ENCODE measurements at places on chromosomes 7 and 10.

DNA sequence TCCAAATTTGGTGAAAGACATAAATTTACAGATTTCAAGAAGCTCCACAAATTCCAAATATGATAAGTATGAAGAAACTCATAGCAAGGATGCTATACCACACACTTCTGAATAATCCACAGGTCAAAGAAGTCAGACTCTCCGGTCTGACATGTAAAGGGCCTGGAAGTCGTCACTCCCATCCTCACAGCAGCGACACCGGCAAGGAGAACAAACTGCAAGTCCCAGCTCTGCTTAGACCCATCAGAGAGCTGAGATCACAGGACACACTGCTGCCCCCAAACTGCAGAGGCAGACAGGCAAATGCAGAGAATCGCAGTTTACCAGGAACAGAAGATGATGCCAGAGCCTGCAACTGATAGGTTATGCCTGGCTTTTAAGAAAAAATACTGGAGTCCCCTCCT is 62.0 kb downstream of the AMZ1 start:
- no peak for DNase-seq

DNA sequence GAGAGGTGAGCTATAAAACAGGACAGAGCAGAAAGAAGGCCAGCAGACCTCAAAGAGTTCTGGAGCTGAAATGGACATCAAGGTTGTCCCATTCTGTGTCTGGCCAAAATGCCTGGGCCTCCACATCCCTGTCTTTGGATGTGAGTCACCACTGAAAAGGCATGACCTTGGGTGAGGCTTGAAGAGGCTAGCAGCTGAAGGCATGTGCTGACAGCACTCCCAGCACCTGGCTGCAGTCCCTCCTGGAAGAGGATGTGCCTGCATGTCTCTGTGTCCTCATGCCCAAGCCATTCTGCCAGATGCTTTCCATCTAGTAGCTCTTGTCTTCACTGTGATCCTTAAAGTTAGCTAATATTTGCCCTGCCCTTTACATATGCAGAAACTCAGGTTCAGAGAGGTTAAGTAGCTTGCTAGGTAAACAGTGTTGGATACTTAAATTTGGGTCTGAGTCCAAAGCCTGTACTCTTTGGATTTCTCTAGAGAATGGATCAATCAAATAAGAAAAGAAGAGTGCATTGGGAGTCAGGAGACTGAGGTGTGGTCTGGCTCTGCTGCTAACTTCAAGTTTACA is 35.8 kb downstream of the HECW1 start:
- no peak for DNase-seq

GRCh38 chr10:93604146-93604545 is 3.1 kb upstream of the RBP4 start:
- DNase-seq, result no peak

GRCh38 chr10:92242910-92243671 is 47.8 kb downstream of the CPEB3 start:
- DNase-seq, result no peak

- DNase-seq, result no peak
These were observed 1.5 kb downstream of the PAX2 start for GRCh38 chr10:100746784-100747455.

GRCh38 chr7:85471740-85472139 is 284.9 kb upstream of the SEMA3D start:
- DNase-seq, result no peak

GRCh38 chr10:31270954-31271353 is 48.1 kb upstream of the ZEB1 start:
- no peak for DNase-seq

GRCh38 chr7:155283565-155284194 is 14.0 kb upstream of the INSIG1 start:
- no peak for DNase-seq

DNA sequence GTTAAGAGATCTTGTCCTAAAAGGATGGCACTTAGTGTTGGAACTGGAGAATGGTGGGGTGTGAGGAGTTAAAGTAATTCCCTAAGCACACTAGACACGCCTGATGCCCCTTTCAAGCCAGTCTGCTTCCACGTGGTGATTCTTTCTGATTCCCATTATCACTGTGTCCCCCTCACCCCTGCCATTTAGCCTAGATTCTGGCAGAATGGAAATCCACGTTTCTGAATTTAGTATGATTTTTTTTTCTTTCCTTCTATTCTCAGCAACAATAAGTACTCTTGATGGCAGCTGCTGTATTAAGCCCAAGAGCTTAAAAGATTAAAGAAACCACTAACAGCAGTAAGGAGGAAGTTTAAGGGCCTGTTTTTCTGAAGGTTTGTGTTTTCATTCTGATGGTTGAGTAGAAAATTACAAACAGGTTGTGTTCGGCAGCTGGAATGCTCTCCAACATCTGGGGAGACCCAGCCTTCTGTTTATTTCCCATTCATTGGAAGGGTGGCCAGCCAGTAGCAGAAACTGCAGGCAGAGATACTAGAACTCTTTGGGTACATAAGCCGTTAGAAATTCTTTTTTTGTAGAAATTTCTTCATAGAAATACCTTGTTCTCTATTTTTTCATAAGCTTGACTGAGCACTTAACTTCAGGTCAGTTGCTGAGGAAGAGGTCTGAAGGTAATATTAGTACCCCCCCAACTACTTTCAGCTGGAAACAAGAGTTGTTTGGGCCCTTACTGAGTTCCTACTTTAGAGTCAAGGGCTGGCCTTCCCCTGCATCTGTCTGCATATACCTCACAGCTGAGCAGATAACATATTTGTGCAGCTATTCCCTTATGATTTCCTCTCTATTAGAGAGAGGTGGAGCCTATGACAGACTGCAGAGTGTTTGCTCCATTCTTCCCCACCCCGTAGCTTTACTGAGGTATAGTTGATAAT is 355.1 kb downstream of the AUTS2 start:
- no peak for DNase-seq

GRCh38 chr7:6631605-6632004 is 5.5 kb upstream of the ZNF316 start:
- no peak for DNase-seq

GRCh38 chr10:91444211-91445182 is 34.4 kb downstream of the HECTD2 start:
- no peak for DNase-seq

DNA sequence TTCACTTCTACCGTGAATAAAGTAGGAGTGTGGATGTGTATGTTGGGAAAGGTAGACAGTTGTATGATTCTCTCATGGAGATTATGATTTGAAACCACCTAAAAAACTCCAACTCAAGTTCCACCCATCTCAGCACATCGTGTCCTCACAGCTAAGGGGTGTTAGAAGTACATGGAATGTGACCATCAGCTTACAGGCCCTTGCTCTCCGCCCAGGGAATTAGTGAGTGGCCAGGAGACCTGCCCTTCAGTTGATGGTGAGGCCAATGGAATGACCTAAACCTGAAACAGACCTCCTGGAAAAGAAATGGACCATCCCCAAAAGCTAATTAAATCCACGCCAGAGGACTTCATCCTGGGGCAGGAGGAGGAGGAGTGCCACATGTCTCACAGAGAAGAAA is 2.1 kb upstream of the WNT2 start:
- DNase-seq, result no peak

GRCh38 chr7:69599286-69599954 is 1.1 kb downstream of the AUTS2 start:
- DNase-seq, result no peak

DNA sequence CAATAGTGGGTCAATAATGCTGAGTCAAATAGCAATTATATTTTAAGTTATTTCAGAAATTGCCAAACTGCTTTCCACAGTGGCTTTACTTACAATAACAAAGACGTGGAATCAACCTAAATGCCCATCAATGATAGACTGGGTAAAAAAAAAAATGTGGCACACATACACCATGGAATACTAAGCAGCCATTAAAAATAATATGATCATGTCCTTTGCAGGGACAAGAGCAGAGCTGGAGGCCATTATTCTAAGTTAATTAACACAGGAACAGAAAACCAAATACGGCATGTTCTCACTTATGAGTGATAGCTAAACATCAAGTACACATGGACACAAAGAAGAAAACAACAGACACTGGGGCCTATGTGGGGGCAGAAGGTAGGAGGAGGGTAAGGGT is 15.0 kb upstream of the CYP3A4 start:
- no peak for DNase-seq

DNA sequence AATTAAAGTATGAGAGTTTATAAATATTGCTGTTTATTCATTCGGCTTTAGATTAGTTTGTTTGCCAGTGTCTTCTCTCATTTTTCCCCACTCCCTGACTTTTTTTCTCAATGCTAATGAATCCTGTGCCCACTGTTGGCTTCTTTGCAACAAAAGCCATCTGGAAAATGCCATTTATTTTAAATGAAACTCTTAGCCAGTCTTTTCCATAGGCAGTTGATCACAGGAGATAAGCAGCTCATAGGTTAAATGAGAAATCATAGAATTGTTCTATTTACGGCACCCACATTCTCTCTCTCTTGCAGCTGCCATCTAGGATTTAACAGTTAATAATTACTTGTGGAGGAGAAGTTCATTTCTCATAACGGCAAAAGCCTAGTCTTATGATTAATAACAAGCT is 249.3 kb upstream of the POM121L12 start:
- DNase-seq, result no peak

DNA sequence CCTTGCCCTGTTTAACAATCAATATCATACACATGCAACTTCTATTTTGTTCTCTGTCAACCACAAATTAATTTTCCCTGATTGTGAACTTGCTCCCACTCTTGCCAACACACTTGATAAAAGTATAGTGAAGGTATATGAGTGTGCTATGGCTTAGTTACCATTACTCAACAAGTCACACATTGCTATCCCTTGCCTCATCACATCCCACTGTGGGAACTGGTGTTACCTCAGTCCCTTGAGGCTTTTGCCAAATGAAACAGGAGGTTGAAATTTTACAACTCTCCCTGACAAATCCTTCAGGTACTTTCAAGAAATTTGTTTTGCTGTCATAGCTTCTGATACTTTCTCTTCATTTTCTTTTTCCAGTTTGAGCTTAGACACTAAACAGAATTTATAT is 472.5 kb upstream of the SEMA3D start:
- no peak for DNase-seq

GRCh38 chr7:137519947-137520346 is 176.4 kb upstream of the PTN start:
- DNase-seq, result no peak

DNA sequence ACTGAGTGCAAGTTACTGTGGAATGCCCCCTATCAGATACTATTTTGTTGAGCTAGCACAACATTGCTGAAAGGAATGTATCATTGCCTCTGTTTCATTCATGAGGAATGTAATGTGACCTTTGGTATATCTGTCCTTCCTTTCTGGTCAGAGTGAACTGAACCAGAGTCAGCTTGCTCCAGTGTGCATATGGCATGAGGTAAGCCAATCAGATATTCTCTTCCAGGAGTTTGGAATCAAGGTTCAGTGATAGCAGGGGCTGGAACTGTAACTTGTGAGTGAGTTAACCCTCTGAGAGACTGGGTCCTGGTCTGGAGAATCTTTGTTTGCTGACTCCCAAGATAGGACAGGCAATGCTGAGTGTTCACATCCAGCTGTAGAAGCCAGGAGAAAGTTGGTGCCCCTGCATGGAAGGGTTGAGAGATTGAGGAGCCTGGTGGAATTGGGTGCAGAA is 45.3 kb upstream of the OSBPL3 start:
- no peak for DNase-seq

GRCh38 chr10:80275756-80276155 is 13.7 kb downstream of the MAT1A start:
- DNase-seq, result no peak

DNA sequence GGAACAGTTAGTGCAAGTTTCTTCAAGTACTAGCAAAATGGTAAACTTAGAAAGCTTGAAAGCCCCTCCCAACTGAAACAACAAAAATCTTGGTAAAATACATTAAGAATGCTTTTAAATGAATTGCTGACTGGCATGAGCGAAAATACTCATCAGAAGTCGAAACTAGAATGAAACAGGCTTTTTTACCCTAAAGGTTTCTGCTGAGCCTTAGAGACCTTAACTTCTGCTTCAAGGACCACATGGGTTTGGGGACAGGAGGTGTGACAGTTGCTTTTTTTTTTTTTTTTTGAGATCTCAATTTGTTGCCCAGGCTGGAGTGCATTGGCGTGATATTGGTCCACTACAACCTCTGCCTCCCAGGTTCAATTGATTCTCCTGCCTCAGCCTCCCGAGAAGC is 100.3 kb downstream of the MTPAP start:
- DNase-seq, result no peak

- no peak for DNase-seq
These were observed 491.3 kb downstream of the RPS24 start for GRCh38 chr10:78524941-78525340.

- no peak for DNase-seq
These were observed 818 bp upstream of the SUPV3L1 start for GRCh38 chr10:69179089-69179742.

DNA sequence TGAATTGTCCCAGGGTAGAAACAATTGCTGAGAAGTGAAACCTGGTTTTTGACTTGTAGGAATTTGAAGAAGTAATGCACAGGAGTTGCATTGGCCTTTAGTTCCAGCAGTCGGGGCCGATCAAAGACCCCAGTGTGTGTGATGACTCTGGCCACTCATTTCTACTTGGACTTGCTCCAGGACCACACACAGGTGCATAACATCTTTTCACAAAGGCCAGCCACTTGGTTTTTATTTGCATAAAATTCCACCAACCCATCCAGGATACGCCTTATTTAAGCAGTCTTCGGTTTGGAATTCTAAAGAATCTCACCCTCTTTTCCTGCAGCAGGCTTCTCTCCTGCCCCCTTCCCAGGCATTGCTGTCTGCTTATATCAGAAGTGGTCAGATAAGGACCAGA is 162.0 kb upstream of the HABP2 start:
- DNase-seq, result no peak

DNA sequence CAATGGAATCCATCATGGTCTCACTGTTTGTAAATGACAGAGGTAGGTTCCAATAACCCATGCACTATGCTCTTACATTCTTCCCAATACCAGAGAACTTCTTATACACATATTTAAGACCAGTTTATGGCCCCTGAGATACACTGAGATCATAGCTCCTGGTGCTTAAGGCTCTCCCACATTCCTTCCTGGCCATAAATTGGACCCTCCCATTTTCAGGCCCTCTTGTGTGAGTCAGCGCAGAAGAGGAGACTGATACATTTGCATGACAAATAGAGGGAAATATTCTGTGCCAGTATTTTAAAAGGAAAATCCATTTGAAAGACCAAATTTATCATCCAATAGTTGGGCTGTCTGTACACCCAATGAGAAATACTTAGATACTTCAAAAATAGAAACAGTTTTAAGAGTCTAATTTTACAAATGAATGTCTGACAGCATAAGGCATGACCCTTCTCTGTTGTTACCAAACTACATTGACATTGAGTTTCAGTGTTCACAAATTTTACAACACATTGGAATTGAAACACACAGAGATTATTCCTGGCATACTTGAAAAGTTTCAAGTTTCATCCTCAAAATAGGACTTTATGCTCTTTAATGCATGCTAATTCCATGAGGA is 35.3 kb downstream of the SLC16A9 start:
- no peak for DNase-seq

Measured in NCI-H187 (cell line).